Right renal pelvis (tissue), 4 donors: ENCODE measurements at places on chromosomes 13 and 19.

GRCh38 chr19:38684078-38684861 is 36.8 kb downstream of the ACTN4 start:
- no peak for DNase-seq

GRCh38 chr13:42959615-42960014 is 32.4 kb downstream of the EPSTI1 start:
- DNase-seq, result no peak

GRCh38 chr13:74061926-74062595 is 72.1 kb downstream of the KLF12 start:
- no peak for DNase-seq

DNA sequence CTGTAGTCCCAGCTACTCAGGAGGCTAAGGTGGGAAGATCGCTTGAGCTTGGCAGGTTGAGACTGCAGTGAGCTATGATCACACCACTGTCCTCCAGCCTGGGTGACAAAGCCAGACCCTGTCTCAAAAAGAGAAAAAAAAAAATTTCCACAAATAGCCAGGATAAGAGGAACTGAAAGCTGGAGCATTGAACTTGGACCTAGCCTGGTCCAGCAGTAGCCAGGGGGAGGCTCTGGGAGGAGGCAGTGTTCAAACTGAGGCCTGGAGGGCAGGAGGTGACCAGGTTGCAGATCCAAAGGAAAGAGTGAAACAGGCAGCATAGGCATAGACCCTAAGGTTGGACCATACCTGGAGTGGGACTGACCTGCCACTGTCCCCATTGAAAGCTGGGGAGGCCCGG is 26.9 kb upstream of the PIK3R2 start:
- DNase-seq, result no peak

GRCh38 chr19:49256691-49257090 is 68.3 kb downstream of the SLC6A16 start:
- no peak for DNase-seq

DNA sequence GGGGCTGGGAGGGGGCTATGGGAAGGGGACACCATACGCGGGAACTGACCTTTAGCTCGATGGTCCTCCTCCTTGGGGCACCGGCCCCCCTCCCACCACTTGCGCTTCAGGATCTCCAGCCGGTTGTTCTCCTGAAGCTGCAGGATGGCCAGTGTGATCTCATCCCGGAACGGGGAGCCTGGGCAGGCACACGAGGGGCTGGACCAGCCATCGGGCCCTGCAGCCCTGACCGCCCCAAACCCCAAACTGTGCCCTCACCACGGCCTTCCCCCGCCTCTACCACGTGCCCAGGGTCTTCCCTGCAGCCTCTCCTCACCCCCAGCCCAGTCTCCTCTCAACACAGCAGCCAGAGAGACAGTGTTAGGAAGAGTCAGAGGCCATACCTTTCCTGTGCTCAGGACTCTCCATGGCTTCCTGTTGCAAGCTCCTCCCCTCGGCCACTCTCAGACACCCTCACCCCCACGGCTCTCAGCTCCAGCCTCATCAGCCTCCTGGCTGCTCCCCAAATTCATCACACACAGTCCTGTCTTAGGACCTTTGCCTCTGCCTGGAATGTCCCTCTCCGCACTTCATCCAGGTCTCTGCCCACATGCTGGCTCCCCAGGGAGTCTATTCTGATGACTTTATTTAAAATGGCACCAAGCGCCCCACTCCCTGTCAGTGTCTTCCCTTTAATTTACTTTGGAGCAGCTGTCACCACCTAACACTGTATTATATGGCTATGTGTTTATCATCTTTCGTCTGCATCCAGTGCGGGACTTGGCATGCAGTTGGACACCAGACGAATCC is 9.7 kb upstream of the ATP1A3 start:
- no peak for DNase-seq

DNA sequence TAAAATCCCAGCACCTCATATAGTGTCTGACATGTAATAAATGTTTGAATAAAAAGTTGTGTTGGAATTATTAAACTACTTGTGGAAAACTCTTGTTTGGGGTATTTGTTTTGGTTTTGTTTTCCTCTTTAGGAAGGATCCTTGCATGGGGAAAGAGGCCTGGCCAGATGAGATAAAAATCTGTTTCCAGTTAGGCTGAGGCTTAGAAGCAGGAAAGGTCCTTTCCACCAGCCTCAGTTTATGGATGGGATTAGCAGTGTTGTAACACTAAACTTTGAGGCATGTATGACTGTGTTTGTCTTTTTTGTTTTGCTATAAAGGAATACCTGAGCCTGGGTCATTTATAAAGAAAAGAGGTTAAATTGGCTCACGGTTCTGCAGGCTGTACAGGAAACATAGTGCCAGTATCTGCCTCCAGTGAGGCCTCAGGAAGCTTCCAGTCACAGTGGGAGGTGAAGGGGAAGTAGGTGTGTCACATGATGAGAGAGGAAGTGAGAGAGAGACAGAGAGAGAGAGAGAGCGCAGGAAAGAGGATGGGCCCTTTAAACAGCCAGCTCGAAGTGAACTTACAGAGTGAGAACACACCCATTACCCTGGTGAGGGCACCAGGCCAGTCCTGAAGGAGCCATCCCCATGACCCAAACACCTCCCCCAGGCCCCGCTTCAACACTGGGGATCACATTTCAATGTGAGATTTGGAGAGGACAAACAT is 21.6 kb downstream of the SPATA13 start:
- no peak for DNase-seq

DNA sequence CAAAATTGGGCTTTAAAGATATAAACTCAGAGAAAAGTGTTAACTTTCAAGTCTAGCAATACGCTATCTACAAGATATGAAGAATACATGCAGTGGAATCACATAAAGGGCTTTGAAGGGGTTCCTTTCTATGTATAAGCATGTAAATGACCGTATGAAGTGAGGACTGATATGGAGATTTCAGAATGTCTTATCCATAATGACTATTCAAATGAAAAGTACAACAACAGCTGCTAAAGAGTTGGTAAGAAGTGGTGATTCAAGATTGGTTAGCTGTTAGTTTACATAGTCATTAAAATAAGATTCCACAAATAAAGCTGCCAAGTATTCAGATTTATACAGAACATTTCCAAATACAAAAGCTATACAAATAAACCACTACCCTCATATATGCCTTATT is 153.4 kb upstream of the STARD13 start:
- no peak for DNase-seq

DNA sequence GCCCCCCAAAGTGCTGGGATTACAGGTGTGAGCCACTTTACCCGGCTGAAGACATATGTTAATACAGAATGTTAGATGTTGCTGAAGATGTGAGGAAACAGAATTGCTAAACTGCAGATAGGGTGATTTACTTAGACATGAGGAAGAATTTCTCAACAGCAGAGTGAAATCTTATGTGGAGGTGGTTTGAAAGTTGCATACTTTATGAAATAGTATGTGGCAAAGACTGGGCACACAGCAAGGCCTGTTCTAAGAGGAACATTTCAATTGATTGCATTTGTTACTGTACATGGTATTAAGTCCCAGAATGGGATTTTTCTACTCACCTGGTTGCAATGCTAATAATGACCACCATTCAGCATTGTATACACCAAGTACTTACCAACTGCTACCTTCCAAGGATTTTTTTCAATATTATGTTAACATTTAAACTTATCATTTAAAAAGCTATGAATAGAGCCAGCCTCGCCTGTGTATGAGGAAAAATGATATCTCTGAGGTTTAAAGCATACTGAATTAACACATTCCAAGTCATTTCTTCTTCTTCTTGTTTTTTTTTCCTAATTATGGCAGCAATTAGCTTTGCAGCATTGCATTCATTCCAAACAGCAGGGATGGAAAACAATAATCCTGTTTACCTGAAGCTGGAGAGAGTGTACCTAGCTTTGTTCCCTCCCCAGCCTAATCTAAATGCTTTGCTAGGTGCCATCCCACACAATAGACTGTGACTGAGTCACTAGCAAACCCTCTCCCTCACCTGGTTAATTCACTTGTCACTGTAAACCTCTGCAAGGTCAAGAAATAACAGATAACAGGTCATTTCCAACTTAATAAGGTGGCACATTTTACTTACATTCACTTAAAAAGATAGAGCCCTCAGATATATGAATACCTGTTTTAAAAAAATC is 19.4 kb upstream of the KLF5 start:
- DNase-seq, result no peak

DNA sequence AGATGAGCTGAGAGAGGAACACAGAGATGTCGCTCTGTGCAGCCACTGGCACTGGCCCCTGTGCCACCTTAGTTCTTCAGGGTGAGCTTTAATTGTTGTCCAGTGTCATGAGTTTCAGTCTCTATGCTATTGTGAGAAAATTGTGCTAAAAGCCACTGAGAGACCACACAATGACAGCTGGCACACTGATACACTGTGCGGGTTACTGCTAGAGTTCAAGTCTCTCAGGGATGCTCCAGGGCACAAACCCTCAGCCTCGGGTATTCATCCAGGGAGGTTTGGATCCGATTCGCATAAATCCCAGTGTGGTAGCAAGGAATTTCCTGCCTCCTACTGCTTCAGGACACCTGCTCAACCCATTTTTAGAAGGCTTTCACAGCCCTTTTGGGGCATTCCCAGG is 68.1 kb upstream of the EDNRB start:
- DNase-seq, result no peak

- DNase-seq, result no peak
Measured at GRCh38 chr13:51638216-51638871, 54.1 kb downstream of the WDFY2 start.

- no peak for DNase-seq
Measured at GRCh38 chr19:1826557-1827521, 14.8 kb upstream of the ATP8B3 start.

DNA sequence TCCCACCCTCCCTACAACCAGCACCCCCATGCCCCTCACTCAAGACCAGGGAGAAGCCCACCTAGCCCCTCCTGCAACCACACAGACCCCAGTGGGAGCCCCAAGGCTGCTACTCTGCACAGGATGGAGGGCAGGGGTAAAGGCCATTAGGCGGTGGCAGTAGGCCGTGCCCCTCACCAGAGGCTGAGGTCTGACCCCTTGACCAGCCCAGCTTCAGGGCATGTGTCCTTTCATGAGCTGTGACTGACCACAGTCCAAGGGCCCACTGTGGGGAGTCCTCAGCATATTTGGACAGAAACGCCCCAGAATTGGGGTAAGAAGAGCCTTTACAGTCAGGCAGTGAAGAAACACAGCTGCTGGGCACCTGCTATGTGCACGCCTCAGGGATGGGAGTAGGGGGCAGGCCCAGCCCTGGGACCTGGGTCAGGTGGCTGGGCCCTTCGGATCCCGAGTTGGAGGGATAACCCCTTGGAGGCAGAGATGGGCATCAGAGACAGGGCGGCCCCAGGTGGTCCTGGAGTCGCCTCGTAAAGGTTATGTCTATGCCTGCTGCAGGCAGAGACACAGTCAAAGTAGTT is 1.7 kb upstream of the RPS5 start:
- no peak for DNase-seq

GRCh38 chr19:55406826-55407549 is 600 bp downstream of the UBE2S start:
- peak; percentile 23 for DNase-seq

- DNase-seq, result no peak
Measured at GRCh38 chr19:17909003-17909732, 23.6 kb upstream of the CCDC124 start.

DNA sequence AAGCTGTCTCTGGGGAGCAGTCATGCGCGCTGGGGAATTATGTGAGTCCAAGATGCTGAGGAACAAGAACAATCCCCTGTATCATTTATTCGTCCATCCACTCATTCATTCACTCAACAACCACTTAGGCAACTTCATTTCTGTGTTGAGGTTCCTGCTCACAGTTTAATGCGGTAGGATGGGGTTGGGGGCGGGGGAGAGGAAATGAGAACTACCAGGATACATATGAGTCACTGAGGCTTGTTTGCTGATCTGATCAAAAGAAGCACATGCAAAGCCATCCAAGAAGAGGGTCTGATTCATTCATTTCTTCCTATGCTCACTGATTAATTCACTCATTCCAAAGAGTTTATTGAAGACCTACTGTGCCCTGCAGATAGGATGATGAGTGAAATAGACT is 20.9 kb downstream of the ZNF536 start:
- no peak for DNase-seq

DNA sequence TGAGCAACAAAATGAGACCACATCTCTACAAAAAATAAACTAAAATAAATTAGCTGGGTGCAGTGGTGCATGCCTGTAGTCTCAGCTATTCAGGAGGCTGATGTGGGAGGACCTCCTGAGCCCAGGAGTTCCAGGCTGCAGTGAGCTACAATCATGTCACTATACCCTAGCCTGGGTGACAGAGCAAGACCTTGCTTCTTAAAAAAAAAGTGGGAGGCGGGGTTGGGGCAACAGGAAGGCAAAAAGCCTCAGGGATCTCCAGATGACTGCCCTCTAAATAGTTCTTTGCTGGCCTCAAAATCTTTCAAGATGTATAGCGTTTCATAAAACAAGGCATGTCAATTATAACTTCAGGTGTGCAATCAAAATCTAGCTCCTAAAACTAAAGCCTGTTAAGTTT is 18.5 kb downstream of the CEACAM8 start:
- no peak for DNase-seq

- no peak for DNase-seq
Measured at GRCh38 chr19:29285878-29286277, 72.9 kb upstream of the UQCRFS1 start.

DNA sequence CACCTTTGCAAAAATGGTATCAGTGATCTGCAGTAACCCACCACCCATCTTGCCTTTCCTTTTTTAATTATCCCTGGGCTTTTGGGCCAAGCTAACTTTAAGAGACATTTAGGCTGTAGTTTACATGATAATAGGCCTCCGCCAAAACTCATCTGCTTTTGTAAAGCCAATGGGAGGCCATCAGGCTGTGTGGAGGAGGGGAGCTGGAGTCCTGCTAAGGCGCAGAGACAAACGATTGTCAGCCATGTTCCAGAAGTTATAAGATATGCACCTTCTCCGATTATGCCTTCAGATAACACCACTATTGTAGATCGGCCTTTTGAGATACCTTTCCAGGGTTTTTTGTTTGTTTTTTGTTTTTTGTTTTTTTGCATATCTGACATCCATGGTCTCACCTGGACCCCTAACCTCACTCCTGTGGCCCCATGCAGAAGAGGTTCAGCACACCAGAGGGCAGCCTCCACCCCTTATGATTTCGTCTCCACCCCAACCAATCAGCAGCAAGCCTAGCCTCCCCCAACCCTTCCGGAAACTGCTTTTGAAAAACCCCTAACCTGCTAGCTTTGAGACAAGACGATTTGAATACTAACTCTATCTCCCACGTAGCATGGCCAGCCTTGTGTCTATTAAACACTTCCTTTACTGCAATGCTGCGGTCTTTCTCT is 113.9 kb upstream of the UBL3 start:
- DNase-seq, result no peak

DNA sequence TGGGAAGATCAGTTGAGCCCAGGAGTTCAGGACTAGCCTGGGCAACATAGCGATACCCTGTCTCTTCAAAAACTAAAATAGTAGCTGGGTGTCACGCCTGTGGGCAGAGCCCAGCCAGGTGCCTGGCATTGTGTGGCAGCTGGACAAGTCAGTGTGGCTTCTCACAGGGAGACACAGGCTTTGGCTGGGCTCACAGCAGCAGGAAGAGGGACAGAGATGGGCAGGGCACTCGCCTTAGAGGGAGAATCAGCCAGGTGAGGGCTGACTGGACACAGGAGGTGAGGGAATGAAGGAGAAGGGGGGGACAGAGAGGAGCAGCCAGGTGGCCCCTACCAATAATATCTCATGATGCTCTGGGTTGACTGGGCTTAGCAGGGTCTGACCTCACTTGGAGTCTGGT is 3.3 kb downstream of the FAM32A start:
- no peak for DNase-seq
